ENCODE measurements at places on chromosomes 7 and 10. TPM values are rescaled to one million over a fixed set of nuclear protein-coding genes. Genes with fewer than 3 reads are reported as not detected.

Gene GJD4
- total RNA-seq, result not detected

Gene ACSM6
- not detected for total RNA-seq

Gene TMEM120A
- 47.0 TPM for total RNA-seq

Gene GCK
- total RNA-seq, result 0.25 TPM

Gene EPHA1
- 22.3 TPM for total RNA-seq

Gene PNLIPRP1
- total RNA-seq, result not detected

Gene CLDN3
- 180 TPM for total RNA-seq

Gene CCZ1B
- total RNA-seq, result 64.2 TPM

Gene PRLHR
- not detected for total RNA-seq

Gene AFAP1L2
- total RNA-seq, result 24.0 TPM

Gene CYP26A1
- 0.22 TPM for total RNA-seq

DNA sequence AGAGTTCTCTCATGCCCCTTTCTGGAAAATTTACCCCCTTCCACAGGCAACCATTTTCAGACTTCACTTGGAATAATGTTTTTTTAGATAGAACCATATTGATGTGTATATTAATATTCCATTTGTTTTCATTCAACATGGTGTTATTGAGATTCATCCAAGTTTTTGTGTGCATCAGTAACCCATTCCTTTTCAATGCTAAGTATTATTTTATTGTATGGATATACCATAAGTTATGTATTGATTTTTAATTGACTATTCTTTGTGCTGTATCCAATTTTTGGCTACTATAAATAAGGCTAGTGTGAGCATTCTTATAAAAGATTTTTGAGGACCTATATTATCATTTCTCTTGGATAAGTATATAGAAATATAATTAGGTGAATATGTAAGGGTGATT lies 1025.7 kb downstream of the GRM8 start:
- DNase-seq, result no peak

GRCh38 chr7:36723951-36724664 lies at the start of gene AOAH:
TSS of gene AOAH (minus strand) at chr7:36724494. CDS start at chr7:36724148, 346 bp downstream.
- DNase-seq, result no peak

DNA sequence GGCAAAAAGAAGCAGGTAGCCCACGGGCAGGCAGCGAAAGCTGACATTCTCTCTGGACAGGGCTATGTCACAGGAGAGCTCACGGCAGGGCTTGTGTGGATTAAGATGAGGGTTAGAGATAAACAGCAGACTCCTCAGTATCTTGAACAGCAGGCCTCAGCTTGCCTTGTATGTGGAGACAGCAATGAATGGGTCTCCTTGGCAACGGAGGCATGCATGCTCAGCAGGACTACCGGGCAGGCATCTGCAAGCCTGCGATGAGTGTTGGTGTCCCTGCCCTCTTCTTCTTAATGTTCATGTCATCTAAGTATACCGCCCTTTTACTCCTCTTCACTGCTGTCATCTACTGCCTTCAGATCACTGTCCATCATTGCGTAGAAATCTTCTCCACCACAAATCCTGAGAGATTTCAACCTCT lies 81.9 kb upstream of the C1GALT1 start:
- DNase-seq, result no peak

DNA sequence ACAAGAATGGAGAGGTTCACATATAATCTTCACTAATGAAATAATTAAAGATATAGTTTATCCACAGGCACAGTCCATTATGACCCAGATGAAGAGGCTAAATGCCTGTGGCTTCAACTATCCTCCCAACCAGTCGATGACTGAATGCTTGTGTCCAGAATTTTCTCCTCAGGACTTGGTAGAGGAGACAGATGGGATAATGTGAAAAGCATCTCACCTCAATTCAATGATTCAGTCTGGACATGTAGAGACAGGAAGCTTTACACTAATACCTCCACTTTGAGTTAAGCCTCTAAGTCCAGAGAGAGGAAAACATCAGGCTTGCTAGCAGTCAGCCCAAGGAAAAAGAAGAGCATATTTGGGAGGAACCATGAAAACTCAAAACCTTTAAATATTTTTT lies 59.1 kb upstream of the COL1A2 start:
- DNase-seq, result no peak

DNA sequence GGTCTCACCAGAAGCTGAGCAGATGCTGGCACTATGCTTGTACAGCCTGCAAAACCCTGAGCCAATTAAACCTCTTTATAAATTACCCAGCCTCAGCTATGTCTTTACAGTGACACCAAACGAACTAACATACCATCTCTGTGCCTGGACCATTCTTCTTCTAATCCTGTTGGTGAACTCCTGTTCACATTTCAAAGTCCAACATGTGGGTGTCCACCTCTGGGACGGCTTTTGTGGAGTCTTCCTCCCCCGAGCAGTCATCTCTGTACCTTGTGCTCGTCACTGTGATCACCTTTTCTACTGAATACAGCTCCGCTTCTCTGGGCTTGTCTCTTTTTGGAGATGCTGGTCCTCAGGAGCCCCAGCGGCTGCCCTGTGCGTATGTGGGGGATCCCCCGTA lies 7.4 kb upstream of the ESYT2 start:
- no peak for DNase-seq

GRCh38 chr10:59177031-59177797 lies 771 bp downstream of the PHYHIPL start:
- DNase-seq, result no peak

- DNase-seq, result no peak
These were observed 9.4 kb upstream of the PFKP start for GRCh38 chr10:3057946-3058345.

DNA sequence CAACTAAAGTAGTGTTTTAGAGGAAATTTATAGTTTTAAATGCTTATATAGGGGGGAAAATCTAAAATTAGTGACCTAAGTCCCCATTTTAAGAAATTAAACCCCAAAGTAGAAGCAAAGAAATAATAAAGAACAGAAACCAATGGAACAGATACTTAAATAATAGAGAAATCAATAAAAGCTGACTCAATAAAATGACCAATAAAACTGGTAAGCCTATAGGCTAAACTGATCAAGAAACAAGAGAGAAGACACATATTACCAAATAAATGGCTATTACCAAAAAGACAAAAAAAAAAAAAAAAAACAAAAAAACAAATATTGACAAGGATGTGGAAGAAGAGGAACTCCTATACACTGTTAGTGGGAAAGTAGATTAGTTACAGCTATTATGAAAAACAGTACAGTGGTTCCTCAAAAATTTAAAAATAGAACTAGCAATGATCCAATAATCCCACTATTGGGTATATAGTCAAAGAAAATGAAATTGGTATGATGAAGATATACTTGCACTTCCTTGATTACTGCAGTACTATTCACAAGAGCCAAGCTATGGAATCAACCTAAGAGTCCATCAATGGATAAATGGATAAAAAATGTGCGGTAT lies 53.2 kb downstream of the SLC18A2 start:
- no peak for DNase-seq

- peak; percentile 35 for DNase-seq
These were observed at the start of gene CDHR1 for GRCh38 chr10:84194424-84195043. TSS of gene CDHR1 (plus strand) at chr10:84194537. CDS start at chr10:84194761, 224 bp downstream.

GRCh38 chr10:62511656-62512055 lies 137.5 kb downstream of the ZNF365 start:
- DNase-seq, result no peak

- DNase-seq, result no peak
These were observed 68.5 kb upstream of the FERD3L start for GRCh38 chr7:19213746-19214145.

GRCh38 chr10:71756311-71757191 lies 16.8 kb downstream of the VSIR start:
- DNase-seq, result no peak

DNA sequence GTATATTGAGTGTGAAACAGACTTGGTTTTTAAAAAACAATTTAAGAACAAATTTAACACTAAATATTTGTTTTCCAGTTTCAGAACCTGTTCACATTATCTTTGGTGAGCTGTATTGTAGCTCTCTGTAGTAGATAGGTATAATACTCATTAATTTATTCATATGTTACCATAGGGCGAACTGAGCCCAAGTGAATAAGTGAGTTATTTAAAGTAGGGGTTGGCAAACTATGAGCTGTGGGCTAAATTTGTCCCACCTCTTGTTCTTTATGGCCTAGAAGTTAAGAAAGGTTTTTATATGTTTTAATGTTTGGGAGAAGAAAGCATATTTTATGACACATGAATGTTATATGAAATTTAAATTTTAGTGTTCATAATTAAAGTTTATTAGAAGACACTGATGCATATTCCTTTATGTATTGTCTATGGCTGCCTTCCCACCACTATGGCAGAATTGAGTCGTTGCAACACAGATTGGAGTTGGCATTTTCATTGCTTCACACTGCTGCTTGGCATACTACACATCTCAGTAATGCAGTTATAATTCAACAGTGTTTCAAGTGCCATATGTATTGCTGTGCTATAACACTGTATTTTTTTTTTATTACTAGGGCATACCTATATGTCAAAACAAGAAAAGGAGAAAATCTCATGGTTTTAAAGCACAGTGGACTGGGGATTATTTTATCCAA lies 146.5 kb downstream of the ADK start:
- DNase-seq, result no peak

DNA sequence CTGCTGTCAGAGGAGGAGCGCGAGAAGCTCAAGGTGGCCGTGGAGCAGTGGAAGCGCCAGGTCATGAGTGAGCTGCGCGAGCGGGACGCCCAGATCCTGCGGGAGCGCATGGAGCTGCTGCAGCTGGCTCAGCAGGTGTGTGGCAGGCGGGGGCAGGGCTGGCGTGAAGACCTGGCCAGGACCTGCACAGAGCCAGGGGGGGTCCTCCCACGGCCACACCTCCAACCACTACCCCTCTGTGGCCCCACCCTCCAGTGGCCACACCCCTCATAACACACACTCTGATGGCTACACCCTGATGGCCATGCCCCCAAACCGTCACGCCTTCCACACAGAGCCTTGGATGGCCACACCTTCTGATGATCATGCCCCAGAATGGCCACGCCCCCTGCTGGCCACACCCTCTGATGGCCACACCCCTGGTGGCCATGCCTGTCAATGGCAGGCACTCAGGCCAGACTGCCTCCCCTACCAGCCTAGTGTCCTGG lies 23.4 kb upstream of the DPYSL4 start:
- peak; percentile 72 for DNase-seq

GRCh38 chr10:44619975-44620374 lies 235.1 kb upstream of the CXCL12 start:
- peak; percentile 7 for DNase-seq

GRCh38 chr10:110265573-110266193 lies 39.0 kb downstream of the SMNDC1 start:
- DNase-seq, result no peak

DNA sequence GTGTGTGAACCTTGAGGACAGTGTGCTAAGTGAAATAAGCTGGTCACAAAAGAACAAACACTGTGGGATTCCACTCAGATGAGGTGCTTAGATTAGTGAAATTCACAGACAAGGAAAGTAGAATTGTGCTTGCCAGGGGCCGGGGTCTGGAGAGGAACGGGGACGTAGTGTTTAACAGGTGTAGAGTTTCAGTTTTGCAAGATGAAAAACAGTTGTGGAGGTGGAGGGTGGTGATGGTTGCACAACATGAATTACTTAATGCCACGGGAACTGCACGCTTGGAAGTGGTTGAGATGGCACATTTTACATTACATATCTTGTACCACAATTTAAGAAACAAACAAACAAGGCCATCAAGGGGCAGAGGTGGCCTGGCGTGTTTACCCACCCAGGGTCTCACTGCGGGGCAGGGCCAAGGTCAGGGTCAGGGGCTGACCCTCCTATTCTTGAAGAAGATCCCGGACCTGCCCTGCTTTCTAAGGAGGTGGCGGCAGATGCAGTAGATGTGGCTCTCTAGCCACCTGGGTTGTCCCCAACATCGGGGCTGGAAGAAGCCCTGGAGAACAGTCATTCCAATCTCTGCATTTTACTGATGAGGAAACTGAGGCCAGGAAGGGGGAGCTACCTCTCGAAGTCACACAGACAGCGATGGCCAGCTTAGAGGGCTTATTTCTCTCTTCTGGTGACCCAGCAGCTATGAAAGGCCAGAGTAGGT lies 91.5 kb upstream of the LRRC4 start:
- DNase-seq, result no peak

GRCh38 chr10:25036381-25036780 lies 20.0 kb downstream of the THNSL1 start:
- DNase-seq, result no peak

GRCh38 chr7:94401428-94401814 lies 6.7 kb downstream of the COL1A2 start:
- DNase-seq, result no peak

DNA sequence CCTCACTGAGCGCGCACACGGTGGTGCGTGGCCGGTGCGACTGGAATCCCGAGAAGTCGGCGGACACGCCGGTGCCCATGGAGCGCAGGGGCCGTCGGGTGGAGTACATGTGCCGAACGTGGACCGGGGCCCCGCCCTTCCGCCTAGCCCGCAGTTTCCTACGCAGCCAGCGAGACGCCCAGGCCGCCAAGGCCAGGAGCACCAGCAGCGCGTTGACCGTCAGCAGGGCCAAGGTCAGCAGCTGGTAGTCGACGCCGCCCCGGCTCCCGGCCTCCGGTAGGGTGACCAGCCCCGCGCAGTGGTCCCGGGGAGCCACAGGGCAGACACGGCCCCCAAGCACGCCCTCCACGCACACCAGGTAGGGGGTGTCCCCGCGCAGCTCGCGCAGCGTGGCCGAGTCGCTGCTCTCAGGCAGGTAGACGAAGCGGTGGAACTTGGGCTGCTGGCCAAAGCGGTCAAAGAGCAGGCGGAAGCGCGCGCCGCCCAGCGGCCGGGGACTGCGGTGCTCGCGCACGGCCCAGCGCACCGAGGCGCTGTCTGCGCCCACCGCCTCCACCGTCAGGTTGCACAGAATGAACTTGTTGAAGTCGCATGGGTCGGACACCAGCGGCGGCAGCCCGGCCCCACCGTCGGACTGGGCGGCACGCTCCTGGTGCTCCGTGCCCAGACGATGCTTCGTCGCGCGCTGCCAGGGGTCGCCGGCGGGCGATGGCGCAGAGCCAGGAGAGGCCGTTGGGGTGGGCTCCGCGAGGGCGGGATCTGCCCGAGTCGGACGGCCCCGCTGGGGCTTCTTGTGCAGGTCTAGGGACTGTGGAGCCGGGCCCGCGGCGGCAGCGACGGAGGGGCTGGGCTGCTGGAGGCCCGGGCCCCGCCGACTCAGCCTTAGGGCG lies 2.2 kb downstream of the TRIL start:
- peak; percentile 93 for DNase-seq

DNA sequence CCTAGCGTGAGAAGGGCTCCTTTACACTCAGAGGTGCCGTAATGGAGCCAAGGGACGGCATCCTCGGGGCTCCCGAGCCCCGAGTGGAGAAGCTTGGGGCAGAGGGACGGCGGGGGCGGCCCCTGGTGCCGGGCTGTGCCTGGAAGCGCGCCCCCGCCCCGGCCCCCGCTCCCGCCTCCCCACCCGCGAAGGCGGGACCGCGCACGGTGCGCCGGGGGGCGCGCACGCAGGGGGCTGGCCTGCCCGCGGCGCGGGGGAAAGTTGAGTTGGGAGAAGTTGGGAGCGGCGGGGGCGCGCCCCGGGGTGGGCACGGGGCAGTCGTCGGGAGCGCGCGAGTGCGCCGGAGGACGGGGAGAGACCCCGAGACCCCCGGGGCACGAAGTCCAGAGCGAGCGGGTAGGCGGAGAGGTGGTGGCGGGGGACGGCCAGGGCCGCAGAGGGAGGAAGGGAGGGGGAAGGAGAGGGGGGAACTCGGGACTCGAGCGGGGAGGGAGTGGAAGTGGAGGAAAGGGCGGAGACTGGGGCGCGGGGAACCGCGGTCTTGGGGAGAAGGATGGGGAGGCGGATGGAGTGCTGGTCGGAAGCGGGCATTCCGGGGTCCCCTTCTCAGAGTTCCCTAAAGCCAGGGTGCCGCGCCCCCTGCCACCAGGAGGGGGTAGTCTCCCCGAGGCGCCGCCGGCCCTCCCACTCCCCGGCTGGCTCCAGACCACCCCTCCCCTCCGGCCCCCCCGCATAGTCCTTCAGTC lies at the start of gene SLC4A2:
SLC4A2 (plus strand) TSS at position 223 of the 746 bp plus-strand sequence. CDS start 2,399 bp downstream, outside the sequence.
- peak; percentile 93 for DNase-seq

GRCh38 chr7:10939237-10939910 lies 34.3 kb upstream of the PHF14 start:
- DNase-seq, result no peak
